Non-pigmented ciliary epithelial cell (primary cell): ENCODE measurements at places on chromosomes 13 and 19.
A peak's percentile ranks its signal among the peaks of the same experiment; 100 is the strongest.

- DNase-seq: no peak
Observed at GRCh38 chr13:56110751-56111150, 1030.0 kb upstream of the PRR20A start.

- peak; percentile 68 for DNase-seq
Observed at GRCh38 chr13:105914291-105915036, 621.0 kb downstream of the EFNB2 start.

DNA sequence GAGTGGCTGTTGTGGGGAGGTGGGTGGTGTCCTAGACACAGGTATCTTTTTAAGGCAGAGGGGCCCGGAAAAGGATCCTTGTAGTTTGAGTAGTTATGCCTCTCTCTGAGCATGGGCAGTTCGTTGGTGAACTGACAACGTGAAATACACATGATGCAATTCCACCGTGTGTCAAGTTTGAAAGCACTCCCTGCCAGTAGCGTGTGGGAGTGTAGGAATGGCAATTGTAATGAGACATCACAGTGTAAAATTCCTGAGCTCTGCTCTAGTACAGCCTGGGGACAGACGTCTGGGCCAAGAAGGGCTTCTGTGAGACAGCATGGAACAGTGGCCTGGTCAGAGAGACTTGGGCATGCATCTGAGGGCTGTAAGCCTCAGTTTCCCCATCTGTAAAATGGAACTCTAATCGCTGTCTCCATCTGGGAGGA lies 10.4 kb upstream of the ASF1B start:
- peak; percentile 59 for DNase-seq

- peak; percentile 81 for DNase-seq
Observed at GRCh38 chr13:35953537-35954206, 177.5 kb downstream of the DCLK1 start.

GRCh38 chr19:11390933-11391680 lies 7.0 kb upstream of the EPOR start:
- no peak for DNase-seq

GRCh38 chr19:41221514-41222205 lies 2.6 kb downstream of the AXL start:
- DNase-seq: no peak

- DNase-seq: no peak
Observed at GRCh38 chr13:45496942-45497341, 32.2 kb downstream of the COG3 start.

DNA sequence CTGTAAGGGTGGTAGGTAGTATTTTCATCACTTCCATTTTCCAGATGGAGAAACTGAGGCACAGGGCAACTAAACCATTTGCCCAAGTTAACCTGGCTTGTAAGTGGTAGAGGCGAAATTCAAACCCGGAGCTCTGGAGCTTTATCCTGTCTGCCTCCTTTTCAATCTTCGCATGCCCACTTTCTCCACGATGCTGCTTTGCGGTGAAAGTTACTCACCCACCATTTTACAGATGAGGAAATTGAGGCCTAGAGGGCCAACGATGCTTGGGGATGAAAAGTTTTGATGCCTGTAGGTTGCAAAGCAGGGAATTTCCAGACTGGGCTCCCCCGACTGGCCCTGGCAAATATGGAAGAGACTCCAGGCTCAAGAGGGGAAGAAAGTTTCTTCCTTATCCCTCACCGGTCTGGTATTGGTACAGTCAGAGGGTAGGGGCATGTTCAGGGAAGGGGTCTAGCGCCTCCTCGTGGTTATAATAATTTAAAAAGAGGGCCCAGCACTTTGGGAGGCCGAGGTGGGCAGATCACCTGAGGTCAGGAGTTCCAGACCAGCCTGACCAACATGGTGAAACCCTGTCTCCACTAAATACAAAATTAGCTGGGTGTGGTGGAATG lies 1.9 kb upstream of the SH2D3A start:
- DNase-seq: no peak

DNA sequence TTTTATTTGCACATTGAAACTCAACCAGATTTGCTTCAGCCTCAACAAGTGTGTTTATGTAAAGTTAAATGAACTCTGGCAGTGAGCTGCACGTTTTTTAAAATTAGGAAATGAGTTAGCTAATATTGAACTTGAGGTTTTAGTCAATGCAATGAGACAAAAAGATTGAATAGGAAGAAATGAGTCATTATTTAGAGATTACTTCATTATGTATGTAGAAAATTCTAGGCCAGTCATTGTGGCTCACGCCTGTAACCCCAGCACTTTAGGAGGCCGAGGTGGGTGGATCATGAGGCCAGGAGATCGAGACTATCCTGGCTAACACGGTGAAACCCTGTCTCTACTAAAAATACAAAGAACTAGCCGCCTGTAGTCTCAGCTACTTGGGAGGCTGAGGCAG lies 22.8 kb upstream of the CD70 start:
- DNase-seq: no peak

GRCh38 chr13:50599927-50600326 lies 243.6 kb downstream of the DLEU7 start:
- DNase-seq: no peak

DNA sequence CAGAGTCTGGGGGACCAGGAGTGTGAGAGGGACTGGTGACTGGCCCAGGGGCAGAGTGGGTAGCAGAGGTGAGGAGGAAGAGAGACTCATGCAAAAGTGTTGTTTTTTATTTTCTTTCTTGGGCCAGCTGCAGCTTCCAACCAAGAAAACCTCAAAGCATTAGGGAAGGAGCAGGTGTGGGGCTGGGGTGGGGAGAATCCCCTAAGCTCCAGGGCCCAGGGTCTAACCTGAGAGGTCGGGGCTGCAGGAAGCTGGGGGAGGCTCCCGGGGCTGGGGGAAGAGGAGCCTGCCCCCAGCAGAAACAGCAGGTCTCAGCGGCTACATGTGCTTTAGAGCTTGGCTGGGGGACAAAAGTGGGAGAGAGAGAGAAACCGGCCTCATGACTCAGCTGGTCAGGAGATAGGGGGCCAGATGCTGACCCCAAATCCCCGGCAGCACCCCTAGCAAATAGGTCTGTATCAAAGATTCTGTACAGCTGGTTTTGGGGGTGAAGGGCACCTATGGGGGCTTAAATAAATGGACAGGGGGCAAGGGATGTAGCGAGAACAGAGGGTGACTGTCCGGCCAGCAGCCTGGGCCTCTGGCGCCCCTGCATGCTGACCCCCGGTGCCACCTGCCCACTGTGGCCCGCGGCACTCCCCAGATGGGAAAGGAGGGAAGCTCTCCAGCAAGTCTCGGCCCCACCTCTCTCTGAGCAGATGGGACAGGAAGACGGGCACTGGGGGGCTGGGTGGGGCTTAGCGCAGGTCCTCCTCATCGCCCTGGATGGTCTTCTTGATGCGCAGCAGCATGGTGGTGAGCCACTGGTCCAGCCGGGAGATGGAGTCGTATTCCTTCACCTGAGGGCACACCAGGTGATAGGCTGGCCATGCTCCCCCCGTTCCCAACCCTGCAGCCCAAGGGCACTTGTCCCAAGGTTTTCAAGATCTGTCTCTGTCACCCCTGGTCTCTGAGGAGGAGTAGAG lies 3.8 kb upstream of the KPTN start:
- no peak for DNase-seq

DNA sequence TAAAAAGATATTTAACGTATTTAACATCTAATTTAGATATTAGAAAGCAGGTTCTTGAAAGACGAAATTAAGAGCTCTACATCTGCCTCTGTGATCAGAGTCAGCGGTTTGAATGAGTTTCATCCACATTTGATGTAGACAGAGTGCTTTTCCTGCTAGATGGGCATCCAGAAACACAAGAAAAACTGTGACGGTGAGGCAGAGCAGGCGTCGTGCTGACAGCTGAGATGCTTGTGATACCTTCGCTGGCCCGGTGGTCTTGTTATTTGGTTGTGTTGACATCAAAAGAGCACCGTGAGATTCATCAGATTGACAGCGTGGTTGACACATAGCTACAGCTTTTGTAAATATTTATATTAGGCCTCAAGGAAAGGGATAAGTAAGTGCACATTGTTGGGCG lies 399.1 kb downstream of the GPC5 start:
- no peak for DNase-seq

DNA sequence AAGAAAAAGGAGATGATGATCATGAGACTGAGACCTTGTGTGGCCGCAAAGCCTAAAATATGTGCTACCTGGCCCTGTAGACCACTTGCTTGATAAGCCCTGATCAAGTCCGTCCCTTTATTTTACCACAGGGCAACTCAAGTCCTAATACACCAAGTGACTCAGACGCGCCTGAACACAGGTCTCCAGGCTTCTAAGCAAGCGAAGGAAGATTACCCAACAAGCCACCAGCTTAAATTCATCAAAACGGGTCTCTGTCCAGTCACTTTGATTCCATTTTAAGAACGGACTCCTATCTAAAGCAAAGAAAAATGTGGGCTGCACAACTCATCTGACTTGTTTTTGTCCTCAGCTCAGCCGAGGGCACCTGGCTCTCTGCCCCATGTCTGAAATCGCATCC lies 26.8 kb downstream of the SLC7A1 start:
- no peak for DNase-seq

- DNase-seq: no peak
Observed at GRCh38 chr19:39645800-39646411, 9.8 kb upstream of the LGALS16 start.

GRCh38 chr13:30746791-30747190 lies 11.4 kb downstream of the ALOX5AP start:
- no peak for DNase-seq

- peak; percentile 19 for DNase-seq
Observed at GRCh38 chr19:53132141-53132991, at the start of gene ZNF415. Gene ZNF415, minus strand, starts transcription at chr19:53132910. Its CDS starts 10,234 bp downstream, at chr19:53122676.

DNA sequence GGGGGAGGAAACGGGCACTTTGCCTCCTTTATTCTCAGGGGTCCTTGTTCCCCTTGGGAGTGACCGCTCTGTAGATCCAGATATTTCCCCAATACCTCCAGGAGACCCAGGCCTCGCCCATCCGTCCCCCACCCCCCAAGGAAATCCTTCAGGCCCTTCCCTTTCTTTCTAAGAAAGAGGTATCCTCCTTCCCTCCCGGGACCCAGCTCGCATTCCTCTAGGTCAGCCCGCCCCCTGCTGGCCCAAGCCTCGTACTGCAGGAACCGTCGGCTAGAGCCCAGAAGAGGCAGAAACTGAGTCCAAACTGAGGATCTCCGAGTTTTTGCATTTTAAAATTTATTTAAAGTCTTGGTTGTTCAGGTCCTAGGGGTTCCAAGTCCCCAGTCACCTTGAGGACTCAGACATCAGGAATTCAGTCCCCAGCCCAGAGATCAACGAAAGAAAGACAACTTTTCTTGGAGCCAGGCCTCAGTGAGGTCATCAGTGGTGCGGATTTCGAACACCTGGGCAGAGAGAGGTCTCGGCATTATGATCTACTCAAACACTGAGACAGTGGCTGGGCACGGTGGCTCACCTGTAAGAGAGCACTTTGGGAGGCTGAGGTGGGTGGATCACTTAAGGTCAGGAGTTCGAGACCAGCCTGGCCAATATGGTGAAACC lies 7.5 kb upstream of the LRFN1 start:
- DNase-seq: no peak

DNA sequence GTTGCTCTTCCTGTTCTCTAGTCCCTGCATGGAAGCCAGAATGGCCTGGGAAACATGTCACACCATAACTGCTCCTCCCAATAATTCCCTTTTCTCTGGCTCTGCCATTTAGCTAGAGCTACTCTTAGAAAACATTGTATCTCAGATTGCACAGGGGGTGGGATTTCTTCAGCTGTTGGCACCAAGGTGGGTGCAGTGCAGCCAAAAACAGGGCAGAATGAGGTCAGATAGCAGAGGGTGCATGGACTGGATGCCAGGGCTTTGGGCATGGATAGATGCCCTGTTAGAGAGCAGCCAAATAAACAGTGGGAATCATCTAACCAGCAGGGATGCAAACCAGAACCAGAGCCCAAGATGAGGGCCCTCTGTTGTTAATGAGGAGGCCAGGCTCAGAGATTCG lies 4.9 kb upstream of the AMER2 start:
- DNase-seq: no peak

DNA sequence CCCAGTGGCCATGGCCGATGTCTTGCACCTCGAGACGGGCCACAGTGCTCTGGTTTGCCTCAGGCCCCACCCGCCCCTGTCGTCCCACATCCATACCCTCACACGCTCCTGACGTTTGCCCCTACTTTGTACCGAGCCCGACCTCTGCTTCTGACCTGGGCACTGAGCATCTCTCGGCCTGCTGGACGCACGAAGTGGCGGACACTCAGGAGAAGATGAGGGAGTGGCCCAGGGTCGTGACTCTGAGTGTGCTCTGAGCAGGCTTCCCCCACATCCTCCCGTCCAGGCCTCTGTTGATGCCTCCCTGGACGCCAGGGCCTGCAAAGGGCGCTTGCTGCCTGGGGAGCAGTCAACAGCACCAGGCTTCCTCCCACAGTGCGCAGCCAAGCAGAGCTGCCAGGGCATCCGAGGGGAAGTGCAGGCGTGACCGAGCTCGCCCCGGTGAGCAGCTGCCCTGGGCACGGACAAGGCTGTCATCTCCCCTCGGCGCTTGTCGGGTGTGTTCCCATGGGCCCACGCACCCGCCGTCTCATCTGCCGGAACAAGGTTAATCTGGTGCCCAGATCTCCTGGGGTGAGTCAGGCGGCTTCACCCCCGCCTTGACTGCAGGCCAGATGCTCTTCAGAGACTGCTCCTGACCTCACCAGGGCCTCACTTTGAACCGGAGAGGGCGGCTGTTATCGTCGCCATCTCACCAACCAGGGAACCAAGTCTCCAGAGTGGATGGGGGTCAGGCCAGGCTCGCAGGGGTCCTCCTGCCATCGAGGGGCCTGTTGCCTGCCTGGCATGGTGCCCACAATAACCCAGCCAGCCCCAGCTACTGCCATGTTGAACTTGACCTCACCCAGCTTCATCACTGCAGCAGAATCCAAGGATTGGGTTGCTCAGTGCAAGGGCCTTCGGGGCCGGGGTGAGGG lies 27.2 kb downstream of the COMP start:
- no peak for DNase-seq

DNA sequence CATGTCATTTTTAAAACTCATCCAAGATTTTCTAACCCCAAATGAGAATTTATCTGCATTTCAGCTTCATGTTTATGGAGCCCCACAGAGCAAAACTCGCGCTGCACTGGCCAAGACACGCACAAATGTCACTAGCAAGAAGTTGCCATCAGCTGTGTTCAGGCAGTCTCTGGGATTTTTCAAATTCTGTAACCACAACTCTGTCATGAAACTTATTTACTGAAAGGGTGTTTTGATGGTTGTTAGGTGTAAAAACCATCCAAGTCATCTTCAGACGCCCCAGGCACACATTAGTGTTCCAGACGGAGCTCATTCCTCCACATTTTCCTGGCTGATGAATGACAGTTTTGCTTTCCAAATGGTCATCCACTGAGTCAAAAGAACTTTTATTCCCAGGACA lies 63.4 kb downstream of the SLC7A1 start:
- DNase-seq: no peak

- no peak for DNase-seq
Observed at GRCh38 chr19:49098795-49099194, 13.5 kb downstream of the SNRNP70 start.

DNA sequence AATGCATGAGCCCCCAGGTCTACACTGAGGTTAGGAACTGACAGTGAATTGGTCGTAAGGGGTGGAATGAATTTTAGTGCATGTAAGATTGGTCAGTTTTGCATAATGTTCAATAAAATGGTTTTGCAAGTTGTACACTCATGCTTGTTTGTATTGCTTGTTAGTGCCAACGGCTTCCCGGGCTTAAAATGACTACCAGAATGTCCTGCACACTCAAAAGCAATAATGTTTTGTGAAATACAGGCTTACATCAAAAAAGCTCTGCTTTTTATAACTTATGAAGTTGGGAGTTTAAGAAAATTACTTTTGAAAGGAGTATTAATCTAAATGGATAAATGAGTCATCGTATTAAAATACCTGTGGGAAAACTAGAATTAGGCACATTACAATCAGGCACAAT lies 112.9 kb downstream of the GPC6 start:
- DNase-seq: no peak
